MM.1S (cell line): ENCODE measurements at places on chromosomes 4 and X.

DNA sequence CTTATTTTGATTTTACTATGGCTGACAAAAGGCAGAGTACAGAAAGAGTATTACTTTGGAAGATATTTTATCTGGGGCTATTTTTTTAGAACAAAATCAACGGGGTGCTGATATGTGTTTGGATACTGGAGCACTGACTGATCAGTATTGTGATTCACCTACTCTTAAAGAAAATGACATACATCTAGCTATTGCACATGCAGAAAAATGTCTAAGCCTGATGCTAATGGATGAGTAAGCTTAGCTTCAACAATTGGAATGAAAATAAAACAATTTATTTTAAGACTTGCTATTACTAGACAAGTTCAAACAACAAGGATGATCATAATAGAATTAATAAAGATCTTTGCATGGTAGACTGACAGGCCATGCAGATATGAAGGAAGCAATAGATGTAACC, 262.0 kb downstream of the PPP1R2C start:
- no peak for DNase-seq

GRCh38 chr4:4502694-4503311, 39.0 kb downstream of the STX18 start:
- DNase-seq, result no peak

GRCh38 chr4:124636788-124637187, 75.7 kb downstream of the ANKRD50 start:
- no peak for DNase-seq

DNA sequence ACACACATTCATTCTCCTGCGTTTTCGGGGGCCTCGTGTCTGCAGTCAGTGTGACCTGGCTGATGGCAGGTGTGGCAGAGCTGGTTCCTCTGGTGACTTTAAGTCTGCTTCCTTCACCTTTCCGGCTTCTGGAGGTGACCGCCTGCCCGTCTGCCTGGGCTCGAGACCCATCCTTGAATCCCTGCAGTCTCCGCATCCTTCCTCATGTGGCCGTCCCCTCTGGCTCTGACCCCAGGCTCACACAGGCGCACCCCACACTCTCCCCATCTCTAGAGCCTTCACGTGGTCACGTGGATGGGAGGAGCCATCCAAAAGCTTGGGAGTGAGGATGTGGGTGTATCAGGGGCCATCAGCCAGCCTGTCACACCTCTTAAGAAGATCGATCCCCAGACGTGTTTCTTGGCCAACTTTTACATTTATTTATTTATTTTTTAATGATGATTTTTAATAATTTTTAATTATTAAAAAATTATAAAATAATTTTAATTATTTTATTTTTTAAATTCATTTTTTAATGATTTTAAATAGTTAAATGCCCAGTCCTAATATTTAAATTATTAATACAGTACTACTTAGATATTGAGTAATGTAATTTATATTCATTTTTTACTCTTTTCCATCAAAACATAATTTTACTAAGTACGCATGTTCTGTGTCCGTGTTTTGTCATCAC, 20.9 kb downstream of the RGS12 start:
- DNase-seq, result no peak

- no peak for DNase-seq
These were observed 745.3 kb upstream of the MAGEB2 start for GRCh38 chrX:29470030-29470429.

DNA sequence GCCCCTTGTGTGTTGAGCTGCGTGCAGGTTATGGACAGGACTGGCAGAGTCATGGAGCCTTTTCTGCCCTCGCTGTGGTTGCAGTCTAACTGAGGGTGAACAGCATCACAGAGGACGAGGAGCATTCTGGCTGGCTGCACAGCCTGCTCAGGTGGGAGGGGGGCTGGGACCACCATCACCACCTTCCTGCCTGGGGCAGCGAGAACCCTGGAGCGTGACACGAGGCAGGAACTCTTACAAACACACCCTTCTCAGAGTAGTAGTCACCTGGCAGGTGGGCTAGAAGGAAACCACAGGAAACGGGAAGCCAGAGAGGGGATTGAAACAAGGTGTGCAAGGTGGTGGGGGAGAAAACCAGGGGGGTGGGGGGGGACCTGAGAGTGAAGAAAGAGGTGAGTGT, 25.6 kb downstream of the TKTL1 start:
- DNase-seq, result peak; percentile 37

DNA sequence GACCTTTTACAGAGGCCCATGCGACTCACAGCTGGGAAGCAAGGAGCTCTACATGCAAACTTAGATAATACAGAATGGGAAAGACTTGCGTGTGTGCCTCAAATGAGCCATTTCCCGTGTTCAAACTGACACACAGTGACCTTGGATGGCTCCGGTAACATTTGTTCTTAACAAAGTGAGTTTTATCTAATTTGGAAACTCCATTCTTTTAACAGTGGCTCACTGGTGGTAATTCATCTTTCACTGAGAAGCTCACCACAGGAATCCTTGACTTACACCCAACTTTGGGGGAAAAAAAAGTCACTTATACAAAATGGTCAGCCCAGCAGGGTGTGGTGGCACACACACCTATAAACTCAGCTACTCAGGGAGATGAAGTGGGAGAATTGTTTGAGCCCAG, 190.6 kb downstream of the LDB2 start:
- DNase-seq, result no peak

DNA sequence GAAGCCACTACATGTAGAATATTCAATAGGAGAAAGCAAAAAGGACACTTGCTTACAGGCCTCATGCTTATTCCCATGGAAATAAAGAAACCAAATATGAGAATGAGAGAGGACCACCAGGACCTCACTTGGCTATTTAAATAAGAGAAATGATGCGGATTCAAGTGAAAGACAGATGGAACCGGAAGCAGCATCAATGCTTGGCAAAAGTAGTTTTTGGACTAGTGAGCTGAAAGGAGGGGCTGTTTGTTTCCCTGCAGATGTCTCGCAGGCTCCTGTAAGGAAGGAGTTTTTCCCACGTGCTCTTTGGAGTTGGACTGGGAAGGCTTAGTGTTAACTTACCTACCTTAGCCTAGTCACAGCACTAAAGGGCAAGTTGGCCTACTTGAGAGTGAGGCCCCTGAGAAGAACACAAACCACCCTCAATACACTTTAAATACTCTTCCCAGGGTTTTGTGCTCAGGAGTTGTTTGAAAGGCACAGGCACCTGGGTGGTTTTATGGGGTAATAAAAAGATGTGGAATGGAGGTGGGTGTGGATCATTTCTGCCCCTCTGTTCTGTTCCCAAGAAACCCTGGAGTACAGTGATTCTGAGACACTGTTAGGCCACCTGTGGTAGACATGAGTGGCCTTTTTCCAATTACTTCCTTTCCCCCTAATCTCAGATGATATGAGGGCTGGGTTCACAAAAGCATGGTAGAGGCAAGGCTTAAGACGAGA, 113.3 kb upstream of the C1GALT1C1 start:
- DNase-seq, result no peak

DNA sequence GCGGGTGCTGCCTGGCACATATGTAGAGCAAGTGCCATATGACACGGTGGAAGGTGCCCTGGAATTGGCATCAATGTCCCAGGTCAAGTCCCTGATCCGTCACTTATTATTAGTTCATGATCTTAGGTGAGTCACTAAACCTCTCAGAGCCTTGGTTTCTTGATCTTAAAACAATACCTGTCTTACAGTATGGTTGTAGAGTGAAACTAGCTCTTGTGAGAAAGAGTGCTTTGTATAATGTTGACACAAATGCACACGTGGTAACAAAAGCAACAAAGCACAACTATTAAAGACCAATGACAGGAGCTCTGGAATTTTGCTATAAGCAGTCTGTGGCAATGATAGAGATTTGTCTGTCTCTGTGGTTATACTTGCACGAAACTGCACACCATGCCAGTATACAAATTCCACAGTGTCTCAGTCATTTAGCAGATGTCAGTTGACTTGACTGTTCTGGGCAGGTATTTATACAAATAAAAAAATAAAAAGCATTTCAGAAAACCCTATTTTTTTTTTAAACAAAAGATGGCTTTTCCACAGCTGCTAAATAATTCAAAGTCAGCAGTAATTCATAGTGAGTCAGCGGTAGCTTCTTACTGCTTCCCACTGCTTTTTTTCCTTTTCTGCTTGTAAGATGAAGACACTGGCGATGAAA, 19.7 kb upstream of the ACSL1 start:
- peak; percentile 66 for DNase-seq

DNA sequence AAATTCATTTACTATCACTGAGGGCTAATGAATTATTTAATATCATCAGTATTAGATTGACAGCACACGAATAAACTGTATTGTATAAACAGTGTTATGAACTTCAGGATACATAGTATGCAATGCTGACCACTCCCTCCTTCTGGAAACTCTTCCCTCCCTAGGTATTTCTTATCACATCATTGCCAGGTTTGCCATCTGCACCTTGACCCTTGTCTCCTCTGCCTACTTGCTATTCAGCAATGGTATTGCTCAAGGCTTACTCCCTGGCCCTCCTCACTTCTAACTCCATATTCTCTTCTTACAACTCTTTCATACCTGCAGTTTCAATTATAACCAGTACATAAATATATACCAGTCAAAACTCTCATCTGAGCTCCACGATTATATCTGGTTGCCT, 38.9 kb downstream of the ATP8A1 start:
- DNase-seq, result no peak

DNA sequence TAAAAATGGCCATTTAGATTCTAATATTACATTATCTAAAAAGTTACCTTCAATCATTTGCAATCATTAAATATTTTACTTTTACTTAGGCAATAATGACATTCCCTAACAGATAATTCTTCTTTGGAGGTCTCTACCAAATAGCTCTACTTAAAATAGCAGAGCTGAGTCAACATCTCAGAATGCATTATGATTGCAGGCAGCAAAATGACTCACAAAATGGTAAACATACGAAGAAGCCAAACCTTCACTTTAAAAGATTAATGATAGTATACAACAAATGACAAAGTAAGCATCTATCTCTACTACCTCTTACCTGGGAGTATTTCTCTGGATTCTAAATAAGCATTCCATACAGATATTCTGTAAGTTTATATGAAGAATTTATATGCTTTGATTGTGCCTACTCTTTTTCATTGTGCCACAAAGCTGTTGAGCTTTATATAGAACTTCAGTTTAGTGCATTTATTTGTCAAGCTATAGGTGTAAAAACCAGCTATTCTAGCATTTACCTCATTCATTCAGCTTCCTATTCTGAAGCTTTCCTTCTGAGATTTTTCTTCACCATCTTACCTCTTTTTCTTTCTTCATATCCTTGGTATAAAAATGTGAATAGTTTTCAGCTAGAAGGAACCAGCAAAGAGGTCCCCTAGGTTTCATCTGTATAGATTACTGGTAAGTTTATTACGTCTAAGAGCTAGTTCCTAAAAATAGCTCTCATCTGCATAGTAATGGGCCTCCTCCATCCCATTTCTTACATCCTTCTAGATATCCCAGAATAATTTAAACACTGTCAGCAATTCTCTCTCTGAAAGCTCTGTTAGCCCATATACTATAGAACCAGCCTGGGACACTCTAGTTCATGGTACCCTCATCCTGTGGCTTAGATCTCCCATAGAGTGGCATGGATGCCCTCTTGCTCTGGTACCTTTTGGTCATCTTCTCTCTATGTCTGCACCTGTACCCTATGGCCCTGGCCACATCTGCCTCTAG, 17.2 kb upstream of the SPCS3 start:
- no peak for DNase-seq
